ENCODE measurements at places on chromosomes 11 and 22.

- DNase-seq, result no peak
Measured at GRCh38 chr11:64028398-64029115, 7.2 kb upstream of the FLRT1 start.

DNA sequence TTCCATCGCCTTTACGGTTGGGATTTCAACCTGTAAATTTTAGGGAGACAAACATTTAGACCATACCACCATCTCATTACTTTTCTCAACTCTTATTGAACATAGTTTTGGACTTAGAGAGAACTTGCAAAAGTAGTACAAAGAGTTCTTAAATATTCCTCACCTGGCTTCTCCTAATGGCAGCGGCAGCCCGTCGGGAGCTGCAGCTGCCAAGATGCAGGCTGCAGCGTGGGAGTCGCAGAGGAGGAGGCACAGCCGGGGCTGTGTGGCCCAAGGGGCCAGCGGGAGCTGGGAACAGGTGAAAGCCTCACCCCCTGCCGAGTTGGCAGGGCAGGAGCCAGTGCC, 23.1 kb upstream of the RNASEH2C start:
- DNase-seq, result no peak

- DNase-seq, result no peak
Measured at GRCh38 chr11:104772806-104773241, 125.4 kb downstream of the CASP12 start.

- no peak for DNase-seq
Measured at GRCh38 chr11:79018371-79018849, 422.4 kb downstream of the TENM4 start.

DNA sequence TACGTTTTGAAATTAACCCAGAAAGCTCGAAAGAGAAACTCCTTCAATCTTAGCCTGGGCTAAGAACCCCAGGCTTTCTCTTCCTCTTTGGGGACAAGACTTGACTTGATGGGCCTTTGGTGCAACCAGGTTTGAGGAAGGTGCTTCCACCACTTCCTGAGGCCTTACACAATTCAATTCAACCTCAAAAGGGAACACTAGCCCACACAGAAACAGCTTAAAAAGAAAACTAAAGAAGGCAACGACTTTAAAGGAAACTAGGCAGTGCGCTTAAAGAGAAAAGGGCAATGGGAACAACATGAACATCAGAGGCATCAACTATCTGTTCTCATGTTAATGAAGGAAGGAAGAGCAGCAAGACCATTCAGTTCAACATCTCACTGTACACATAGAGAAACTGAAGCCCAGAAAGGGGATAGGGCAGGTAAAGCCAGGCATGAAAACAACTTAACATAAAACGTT, 24.8 kb downstream of the PAK1 start:
- DNase-seq, result no peak

DNA sequence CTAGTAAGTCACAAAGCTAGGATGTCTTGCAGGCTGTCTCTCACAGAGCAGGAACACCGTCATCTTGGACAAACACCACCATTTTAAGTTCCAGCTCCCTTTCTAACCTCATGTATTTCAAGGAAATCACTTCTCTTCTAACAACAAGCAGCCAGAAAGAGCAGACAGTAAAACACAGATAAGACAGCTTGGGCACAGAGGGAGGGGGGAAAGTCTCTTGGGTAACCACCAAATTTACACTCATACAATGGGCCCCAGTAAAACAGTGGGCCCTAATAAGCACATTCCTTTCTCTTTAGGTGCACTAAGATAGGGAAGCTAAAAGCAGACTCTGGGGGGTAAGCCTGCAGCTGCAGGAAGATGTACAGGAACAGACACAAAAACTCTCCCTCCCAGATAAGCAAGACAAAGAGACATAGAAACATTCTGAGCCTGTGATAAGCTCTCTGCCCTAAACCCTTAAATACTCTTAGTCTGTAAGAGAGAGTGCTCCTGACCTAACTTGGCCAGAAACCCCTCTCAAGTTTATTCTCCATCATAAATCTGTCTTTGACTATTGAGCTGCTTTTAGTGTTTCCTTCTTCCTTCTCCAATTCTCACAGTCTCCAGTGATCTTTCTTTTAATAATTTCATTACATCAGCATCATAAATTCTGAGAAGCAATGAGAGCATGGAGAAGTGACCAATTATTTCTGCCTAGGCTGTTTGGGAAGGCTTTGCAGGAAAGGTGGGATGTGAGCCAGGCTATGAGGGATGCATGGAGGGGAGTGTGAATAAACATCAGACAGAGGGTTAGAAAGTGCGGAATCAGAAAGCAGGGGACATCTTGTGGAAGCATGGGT, 7.4 kb downstream of the OR10D3 start:
- no peak for DNase-seq

GRCh38 chr11:45224766-45225165, 61.4 kb downstream of the SYT13 start:
- no peak for DNase-seq

Measured in T-cell (primary cell).